ENCODE measurements at places on chromosomes 5 and 9.
A peak's percentile ranks its signal among the peaks of the same experiment; 100 is the strongest.

- DNase-seq = no peak
These were observed 453.3 kb upstream of the ITGA1 start for GRCh38 chr5:52334367-52334766.

GRCh38 chr9:126240835-126241234, 85.8 kb upstream of the MVB12B start:
- DNase-seq = no peak

DNA sequence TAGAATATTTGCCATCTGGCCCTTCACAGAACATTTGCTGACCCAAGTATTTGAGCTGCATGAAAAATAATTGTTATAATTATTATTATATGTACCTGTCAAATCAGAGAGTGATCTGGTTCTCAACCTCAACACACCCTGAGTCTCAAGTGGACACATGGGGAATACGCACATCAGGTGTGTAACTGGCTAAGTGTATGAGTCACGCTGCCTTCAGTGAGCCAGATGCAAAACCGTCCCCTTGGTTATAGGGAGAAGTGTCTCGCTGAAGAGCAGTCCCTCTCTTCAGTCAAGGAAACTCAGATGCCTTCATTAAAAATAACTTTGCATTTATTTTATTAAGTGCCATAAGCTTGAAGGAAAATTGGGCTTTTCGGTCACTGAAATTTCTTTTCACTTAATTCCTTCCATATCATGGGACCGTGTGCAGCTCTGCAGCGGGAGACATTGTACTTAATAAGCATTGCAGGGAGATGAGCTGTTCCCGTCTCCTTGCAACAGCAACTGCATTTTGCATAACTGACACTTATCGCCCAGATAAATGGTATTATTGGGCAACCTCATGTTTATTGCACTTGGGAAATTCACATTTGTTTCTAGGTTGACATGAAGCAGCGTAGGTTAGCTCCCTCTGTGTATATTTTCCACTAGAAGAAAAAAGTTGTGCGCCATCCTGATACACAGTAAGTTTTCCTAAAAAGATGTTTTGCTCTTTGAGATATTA, 512.3 kb upstream of the DAP start:
- peak; percentile 91 for DNase-seq

- DNase-seq = no peak
These were observed 441.1 kb downstream of the EBF1 start for GRCh38 chr5:158658446-158659230.

GRCh38 chr5:140555747-140556312, 1.4 kb downstream of the SRA1 start:
- DNase-seq = no peak

GRCh38 chr9:132182314-132183091, 20.6 kb downstream of the NTNG2 start:
- DNase-seq = no peak

- DNase-seq = no peak
These were observed 58.3 kb upstream of the NEK6 start for GRCh38 chr9:124199474-124199873.

DNA sequence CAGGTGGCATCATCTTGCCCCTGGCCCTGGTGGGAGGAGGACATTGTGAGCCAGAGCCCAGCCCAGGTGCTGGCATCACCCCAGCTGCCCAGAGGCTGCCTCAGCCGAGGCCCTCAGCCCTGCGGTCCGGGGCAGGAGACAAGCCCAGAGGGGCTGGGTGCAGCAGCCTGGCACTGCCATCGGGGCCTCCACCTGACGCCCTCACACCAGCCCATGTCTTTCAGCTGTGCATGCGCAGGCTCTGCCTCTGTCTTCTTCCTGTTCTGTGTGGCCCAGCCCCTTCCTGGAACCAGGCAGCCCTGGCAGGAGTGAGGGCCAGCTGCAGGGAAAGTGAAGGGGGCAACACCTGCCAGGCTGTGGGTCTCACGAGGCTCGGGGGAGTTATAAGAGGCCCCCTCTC, 4.8 kb upstream of the CEL start:
- DNase-seq = no peak

- DNase-seq = no peak
These were observed 13.0 kb upstream of the SARDH start for GRCh38 chr9:133750982-133751649.

DNA sequence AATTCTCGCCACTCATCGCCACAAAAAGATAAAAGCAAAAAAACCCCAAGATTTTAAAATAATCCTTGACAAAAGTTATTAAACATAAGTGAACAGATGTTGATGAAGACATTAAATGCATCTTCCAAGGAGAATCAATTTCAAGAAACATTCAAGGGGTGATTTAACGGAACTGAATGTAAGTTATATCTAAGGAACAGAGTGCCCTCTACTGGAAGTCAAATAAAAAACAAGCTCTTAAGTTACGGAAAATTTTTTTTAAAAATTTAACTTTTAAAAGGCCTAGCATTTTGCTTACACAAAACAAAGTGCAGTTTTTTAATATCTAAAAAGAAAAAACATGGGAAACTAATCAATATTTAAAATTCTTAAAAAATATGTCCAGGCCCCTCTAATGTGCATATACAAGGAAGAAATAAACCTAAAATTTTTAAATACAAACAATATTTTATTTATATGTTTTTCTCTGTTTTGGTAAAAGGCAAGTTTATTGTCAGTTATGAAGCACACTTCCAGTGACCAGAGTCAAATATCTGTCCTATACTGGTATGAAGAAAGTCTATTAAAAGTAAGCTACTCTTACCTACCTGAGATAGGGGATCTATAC, 28.0 kb downstream of the TEX10 start:
- peak; percentile 37 for DNase-seq

- DNase-seq = no peak
These were observed 265.8 kb downstream of the SYK start for GRCh38 chr9:91067306-91067860.

DNA sequence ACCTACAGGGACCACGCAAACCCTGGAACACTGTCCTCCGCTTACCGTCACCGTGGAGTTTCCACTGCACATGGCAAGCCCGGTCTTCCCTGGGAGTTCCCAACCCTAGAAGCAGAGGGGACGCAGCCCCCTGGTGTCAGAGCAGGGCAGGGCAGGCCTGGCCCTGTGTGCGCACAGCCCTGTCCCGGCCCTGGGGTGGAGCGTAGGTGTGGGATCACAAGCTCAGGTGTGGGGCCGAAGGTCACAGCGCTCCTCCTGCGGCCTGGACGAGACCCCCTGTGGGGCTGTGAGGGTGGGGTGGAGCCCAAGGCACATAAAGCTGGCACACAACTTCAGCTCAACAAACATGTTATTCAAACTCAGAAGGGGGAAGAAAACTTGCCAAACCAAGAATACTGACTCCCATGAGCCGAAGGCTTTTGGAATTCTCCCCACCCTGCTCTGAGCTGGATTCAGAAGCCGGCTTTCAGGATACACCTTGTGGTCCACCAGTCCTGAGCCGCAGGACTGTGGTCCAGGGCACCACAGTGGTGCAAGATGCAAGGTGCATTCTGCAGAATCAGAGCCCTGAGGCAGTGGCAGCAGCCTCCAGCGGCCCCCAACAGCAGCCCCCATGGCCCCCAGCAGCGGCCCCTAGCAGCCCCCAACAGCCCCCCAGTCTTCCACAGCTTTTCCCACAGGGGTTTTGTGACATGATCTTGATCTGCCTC, 11.8 kb upstream of the EXOC3 start:
- DNase-seq = peak; percentile 85

DNA sequence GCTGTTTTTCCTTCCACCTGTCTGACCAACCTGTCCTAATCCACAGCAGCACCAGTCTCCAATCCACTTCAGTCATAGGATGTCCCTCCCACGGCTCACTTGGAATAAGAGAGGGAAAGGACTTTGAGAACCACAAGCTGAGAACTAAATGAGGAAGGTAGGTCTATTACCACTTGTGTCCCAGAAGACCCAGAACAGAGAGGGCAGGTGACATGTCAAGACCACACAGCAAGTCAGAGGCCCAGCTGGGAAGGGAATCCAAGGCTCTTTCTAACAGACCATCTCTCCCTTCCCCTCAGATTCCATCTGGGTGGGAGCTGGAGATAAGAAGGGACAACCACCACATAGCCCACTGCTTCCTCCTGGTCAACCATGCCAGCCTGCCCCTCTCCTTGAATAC, 14.6 kb downstream of the ANXA6 start:
- DNase-seq = no peak

DNA sequence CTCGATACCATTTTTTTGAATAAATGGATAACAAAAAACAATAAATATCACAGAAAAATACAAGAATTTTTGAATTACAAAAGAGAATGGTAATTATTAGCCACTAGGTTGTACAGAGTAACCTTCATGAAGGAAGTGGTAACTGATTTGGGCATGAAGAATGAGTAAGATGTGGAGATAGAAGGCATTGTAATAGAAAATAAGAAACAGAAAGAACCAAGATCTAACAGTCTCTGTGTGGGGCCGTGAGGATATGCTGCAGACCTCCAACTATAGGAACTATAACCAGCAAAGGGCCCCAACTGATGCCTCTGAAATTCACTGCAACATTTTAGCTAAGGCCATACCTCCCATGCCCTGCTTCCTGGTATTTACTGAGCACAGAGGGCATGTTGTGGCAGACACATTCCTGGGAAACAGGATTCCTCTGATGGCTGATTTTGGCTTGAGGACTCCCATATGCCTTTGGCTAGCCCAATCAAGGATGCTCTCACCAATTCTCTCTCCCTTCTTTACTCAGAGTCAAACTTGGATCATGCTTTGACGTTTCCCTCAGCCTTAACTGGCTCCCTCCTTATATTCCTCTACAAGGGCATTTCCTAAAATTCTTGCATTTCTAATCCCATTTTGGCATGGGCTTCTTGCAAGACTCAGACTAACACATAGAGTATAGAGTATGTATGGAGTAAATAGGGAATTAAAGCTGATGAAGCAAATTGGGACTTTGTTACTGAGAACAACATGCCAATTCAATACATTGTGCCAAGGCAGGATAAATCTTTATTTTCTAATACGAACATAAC, 208.9 kb downstream of the PDE4D start:
- DNase-seq = no peak

DNA sequence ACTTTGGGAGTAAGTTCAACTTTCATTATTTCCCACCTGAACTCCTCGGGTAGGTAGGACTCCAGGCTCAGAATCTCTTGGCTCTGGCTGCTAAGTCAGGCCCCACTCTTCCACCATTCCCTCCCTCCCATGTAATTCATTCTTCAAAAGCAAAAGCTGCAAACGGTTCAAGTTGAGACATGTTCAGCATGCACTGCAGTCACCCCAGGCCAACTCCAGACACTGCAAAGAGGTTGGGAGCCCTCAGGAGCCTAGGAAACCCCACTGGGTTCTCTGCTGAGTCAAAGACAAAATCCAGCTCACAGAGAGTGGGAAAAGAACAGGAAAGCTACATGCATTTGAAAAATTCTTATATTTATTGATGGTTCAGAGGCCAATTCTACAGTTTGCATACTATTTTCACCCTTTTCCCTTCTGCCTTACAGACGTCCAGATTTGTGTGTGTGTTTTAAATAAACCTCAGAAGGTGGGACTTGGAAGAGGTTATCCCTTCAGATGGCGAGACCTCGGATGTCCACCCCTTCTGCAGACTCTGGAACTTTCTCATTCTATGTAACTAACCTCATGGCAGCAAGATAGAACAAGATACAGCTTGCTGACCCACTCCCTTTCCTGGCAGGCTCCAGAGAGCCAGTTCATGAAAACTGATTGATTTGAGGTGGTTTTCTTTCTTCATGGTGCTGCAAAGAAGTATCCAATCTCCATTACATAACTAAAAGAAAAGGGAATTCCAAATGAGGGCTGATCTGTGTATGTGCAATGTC, 65.7 kb upstream of the EQTN start:
- DNase-seq = no peak

GRCh38 chr5:179603308-179603707, 20.2 kb downstream of the HNRNPH1 start:
- no peak for DNase-seq

- DNase-seq = peak; percentile 72
These were observed 134.4 kb downstream of the ATG10 start for GRCh38 chr5:82106207-82106606.

DNA sequence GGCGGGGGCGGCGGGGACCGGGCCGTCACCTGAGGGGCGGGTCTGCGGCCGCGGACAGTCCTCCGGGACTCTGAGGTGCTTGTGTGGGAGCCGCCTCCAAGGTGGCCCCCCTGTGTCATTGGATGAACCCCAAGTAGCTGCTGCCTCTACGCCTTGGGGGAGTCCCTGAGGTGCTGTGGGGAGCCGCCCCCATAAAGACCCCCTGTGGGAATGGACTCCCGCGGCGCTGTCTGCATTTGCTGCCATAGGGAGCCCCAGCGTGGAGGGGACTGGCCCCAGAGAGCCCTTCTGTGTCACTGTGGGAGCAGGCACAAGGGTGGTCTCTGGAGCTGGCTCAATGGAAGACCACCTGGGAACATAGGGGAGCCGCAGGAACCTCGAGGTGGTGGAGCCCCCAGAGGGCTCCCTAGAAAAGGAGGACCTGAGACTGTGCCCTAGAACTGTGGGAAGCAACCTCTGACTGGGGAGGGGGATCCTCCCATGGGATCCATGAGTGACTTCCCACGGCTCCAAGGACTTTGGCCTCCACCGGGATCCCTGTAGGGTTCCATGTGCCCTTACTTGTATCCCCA, 412 bp downstream of the PHF24 start:
- DNase-seq = no peak

- DNase-seq = no peak
These were observed 368.6 kb upstream of the IRX4 start for GRCh38 chr5:2251298-2251697.

Data from NCI-H526 (cell line).